ENCODE measurements at places on chromosomes 2 and 18.
A peak's percentile ranks its signal among the peaks of the same experiment; 100 is the strongest.

- no peak for DNase-seq
- H3K27me3 ChIP-seq = no peaks in the 10 kb centered on the region
- H3K27ac ChIP-seq = no peak overlapping the region
- no peak overlapping the region for H3K4me3 ChIP-seq
- no peaks in the 10 kb centered on the region for H3K36me3 ChIP-seq
Measured at GRCh38 chr2:121196132-121196848, 88.7 kb downstream of the TFCP2L1 start.

DNA sequence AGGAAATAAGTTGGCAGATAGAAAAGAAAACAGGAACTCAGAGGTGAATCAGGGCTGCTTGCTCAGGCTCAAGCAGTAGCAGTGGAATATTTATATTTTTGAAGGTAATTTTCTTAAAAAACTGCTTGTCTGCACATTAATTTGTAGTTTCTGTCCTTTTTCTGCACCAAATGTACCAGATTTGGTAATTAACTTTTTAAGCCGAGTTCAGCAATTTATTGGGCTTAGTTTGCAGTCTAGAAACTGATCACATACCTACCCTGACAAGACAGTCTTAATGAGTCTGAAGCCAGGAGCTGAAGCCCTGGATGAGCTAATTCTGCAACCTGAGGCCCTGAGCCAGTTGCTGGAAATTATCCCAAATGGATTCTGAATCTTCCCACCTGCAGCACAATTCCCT, 647.0 kb downstream of the TDRD15 start:
- DNase-seq = no peak
- no peaks in the 10 kb centered on the region for H3K36me3 ChIP-seq
- H3K4me1 ChIP-seq = no peaks in the 10 kb centered on the region
- H3K4me3 ChIP-seq = no peak overlapping the region

DNA sequence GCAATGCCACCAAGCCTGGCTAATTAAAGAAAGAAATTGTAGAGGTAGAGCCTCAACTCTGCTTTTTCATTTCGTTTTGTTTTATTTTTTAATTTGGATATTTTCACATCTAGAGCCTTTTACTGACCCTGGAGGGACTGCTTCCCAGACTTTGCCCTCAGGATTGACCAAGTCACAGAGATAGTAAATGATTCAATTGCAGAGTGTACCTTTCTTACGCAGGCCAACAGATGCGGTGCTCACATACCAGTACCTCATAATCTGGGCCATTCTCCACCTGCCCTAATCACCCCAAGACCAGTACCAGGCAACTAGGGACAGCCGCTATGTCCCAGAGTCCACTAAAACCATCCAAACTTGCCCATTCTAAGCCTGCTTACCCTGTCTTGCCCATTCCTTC, 110.8 kb downstream of the DDX1 start:
- H3K27me3 ChIP-seq = no peaks in the 10 kb centered on the region
- H3K27ac ChIP-seq = no peak overlapping the region
- no peak for DNase-seq
- H3K4me3 ChIP-seq = no peak overlapping the region
- no peaks in the 10 kb centered on the region for H3K36me3 ChIP-seq
- H3K4me1 ChIP-seq = no peaks in the 10 kb centered on the region

- no peaks in the 10 kb centered on the region for H3K4me1 ChIP-seq
- H3K36me3 ChIP-seq = no peaks in the 10 kb centered on the region
- no peak for DNase-seq
- peaks cover 4% of the 10 kb centered on the region for H3K27me3 ChIP-seq
- H3K27ac ChIP-seq = no peak overlapping the region
Measured at GRCh38 chr2:75284345-75284744, 85.0 kb upstream of the TACR1 start.

- no peak overlapping the region for H3K27ac ChIP-seq
- no peak for DNase-seq
- no peaks in the 10 kb centered on the region for H3K27me3 ChIP-seq
- no peak overlapping the region for H3K4me3 ChIP-seq
- no peaks in the 10 kb centered on the region for H3K36me3 ChIP-seq
- H3K4me1 ChIP-seq = no peaks in the 10 kb centered on the region
Measured at GRCh38 chr2:72367530-72368225, 220.0 kb upstream of the CYP26B1 start.

GRCh38 chr2:226045080-226045479, 645.6 kb downstream of the NYAP2 start:
- H3K4me3 ChIP-seq = no peak overlapping the region
- H3K27me3 ChIP-seq = no peaks in the 10 kb centered on the region
- no peaks in the 10 kb centered on the region for H3K4me1 ChIP-seq
- no peak overlapping the region for H3K27ac ChIP-seq

DNA sequence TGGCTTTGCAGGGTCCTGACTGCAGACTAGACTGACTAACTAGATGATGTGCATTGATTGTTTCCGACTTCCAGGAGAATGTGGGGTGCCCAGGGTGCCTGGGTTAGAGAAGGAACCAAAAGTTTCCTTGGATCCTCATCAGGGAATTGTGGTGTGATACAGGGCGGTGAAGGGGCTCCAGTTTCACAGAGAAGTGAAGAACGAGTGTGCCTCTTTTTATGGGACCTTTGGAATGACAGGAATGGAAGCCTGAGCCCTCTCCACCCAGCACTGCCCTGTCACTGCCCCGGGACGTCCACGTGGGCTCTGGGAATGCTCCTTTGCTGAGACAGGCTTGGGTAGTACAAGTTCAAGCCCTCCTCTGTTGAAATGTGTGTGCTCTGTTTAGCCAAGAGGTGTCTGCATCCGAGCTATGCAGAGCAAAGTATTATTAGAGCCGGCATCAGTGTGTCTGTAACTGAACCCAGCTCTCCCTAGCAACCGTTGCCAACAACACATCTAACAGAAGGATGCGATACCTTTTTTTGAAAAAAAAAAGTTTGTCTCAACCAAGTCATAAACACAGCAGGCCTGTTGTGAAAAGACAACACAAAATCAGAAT, 183.6 kb downstream of the SMAD7 start:
- no peak for DNase-seq
- H3K4me1 ChIP-seq = peaks cover 9% of the 10 kb centered on the region
- H3K36me3 ChIP-seq = no peaks in the 10 kb centered on the region
- no peaks in the 10 kb centered on the region for H3K27me3 ChIP-seq

GRCh38 chr2:27051902-27052645, 606 bp downstream of the AGBL5 start:
- no peak for DNase-seq
- peaks cover 22% of the 10 kb centered on the region for H3K36me3 ChIP-seq
- H3K4me1 ChIP-seq = peaks cover 20% of the 10 kb centered on the region
- H3K4me3 ChIP-seq = peak overlapping the region; percentile 76

- H3K36me3 ChIP-seq = no peaks in the 10 kb centered on the region
- peaks cover 2% of the 10 kb centered on the region for H3K27me3 ChIP-seq
- H3K4me1 ChIP-seq = no peaks in the 10 kb centered on the region
- no peak for DNase-seq
- no peak overlapping the region for H3K27ac ChIP-seq
Measured at GRCh38 chr18:76252880-76253279, 242.2 kb downstream of the ZNF516 start.

DNA sequence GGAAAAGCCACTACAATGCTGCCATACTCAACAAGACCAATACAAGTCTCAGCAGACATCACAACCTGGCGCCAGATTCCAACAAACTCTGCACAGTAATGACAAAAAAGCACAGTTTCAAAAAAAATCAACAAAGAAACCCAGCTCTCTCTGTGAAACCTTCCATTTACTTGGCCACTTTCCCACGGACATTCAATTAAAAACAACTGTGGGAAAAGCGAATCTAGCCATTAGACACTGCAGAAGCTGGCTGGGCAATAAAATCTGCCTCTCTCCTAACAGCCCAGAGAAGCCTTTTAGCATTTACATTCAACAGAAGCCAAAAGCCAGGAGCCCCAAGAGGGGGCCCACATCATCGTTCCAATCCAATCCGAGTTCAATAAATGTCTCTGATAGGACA, 128.9 kb downstream of the HDAC4 start:
- no peaks in the 10 kb centered on the region for H3K27me3 ChIP-seq

All from CD4-positive, alpha-beta T cell (primary cell).